Right kidney (tissue), 9 donors: ENCODE measurements at places on chromosomes 4 and X.

DNA sequence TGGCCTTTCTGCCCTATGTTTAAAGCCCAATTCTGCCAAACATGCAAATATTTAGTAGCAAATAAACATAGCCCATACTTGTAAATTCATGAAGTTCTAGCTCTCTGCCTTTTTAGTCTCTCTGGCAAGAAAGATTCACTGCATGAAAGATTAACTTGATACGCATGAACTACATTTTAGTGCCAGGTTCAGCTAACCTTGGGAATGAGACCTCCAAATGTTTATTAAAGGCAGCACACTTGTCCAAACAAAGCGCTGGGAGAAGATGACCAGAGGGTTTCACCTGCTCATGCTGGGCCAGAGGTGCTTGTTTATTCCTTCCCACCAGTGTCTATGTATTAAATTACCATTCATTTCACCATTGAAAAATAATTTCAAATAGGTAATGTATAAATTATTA lies 44.5 kb upstream of the IL1RAPL1 start:
- no peak for DNase-seq

GRCh38 chr4:3417448-3417847 lies 24.3 kb upstream of the HGFAC start:
- DNase-seq: no peak

DNA sequence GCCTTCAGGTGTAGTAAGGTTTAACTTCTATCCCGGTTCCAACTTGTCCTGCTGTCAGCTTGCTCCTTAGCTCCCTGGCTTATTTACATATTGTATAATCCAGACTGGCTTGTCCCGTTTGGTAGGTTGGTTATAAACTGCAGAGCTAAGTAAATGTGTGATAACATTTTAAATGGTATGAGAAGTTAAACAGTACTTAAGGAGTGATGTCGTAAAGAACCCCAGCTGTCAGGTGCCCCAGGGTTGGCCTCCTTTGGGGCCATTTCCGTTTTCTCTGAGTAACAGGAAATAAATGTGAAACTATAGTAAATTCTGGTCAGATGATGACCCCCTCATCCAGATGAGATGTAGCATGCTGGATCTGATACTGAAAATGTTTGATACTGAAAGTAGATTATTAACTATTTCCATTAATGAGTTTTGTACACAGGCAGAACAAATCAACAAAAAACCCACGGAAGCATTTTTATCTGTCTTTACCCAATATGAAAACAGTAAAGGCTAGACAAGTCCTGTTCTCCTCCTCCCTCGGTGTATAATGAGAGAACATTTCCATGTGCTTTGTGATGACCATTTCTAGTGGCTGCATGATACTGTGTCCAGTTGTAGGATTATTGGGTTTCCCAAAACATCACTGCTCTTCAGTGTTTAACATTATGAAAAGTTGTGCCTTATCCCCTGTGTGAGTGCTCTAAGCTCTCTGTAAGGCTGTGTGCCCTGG lies 22.4 kb downstream of the GAB1 start:
- DNase-seq: no peak

DNA sequence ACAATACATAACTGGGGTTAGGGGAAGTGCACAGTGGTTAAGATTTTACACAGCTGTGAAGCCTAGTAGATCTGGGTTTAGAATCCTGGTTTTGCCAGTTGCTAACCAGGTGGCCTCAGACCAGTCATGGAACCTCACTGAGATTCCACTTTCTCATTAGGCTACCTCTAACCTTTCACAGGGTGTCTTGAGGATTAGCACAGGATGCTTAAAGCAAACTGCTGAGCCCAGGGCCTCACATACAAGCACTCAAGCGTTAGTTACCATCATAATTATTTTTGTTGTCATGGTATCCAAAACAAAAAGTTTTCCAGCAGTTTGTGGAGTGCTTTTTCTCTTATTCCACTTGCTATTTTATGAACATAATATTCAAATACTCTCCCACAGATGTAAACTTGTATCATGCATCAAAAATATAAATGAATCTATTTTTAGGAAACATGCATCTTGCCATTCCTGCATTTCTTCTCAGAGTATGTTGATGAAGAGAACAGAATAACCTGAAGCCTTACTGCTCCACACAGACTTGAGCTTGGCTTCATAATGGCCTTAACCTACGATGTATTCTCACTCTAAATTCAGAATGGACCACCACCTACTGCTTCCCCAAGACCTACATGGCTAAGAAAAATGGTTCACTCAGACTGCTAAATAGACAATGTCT lies 12.6 kb downstream of the AP1S2 start:
- DNase-seq: no peak

- no peak for DNase-seq
These were observed 38.9 kb upstream of the TLL1 start for GRCh38 chr4:165834116-165834515.

DNA sequence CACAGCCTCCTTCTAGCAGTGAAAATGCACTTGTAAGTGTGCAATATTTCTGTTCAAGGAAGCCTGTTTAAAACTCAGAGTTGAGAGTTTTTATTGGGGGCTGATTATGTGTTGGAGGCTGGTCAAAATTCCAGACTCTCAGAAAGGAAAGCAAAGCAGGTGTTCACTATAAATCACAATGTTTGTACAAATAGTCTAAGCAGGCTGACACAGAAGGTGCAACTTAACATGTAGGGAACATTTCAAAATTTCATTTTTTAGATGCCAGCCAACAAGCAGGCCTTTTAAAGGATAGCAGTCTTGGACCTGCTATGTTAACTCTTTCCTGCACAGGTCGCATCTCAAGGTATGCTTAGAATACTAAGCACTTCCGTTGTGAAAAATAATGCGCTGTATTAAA lies 112.3 kb upstream of the IL13RA1 start:
- no peak for DNase-seq

GRCh38 chr4:185395238-185395955 lies at the start of gene LRP2BP:
Gene LRP2BP (minus strand): TSS chr4:185395924. CDS start chr4:185378186, 17,738 bp downstream.
- no peak for DNase-seq

- DNase-seq: no peak
These were observed 1704.7 kb upstream of the TENM3 start for GRCh38 chr4:180538384-180539057.

GRCh38 chrX:51737091-51737490 lies 6.2 kb upstream of the GSPT2 start:
- no peak for DNase-seq

- no peak for DNase-seq
These were observed 3.1 kb upstream of the SLBP start for GRCh38 chr4:1715002-1715758.

DNA sequence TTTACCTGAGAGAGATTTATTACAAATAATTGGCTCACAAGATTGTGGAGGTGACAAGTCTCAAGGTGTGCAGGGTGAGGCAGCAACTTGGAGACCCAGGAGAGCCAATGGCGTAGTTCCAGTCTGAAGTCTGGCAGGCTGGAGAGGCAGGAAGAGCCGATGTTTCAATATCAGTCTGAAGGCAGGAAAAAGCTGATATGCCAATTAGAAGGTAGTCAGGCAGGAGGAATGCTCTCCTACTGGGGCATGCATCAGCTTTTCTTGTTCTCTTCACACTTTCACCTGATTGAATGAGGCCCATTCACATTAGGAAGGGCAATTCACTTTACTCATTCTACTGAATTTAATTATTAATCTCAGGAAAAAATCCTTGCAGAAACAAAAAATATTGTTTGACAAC lies 1351.7 kb upstream of the ADGRL3 start:
- DNase-seq: no peak

DNA sequence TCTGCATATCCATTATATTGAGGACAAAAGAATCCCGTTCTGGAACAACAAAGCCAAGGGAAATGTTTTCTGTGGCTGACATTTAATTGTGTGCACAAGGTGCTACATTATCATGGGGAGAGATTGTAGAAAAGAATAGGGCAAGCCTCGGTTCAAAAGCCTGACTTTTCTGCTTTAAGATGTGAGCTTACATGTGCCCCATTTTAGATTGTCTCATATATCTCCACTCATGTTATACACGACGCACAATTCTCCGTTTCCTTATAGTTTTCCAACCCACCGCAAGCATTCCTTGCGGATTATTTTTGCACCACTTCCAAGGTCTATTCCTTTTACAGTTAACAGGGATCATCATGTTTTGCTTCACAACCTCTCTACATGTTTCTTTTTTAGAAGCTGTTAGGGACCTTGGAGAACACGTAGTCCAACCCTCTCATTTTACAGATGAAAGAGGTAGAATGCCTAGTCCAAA lies 99.6 kb upstream of the MAML3 start:
- DNase-seq: peak; percentile 31

GRCh38 chr4:26179316-26179760 lies 141.5 kb upstream of the RBPJ start:
- DNase-seq: no peak

DNA sequence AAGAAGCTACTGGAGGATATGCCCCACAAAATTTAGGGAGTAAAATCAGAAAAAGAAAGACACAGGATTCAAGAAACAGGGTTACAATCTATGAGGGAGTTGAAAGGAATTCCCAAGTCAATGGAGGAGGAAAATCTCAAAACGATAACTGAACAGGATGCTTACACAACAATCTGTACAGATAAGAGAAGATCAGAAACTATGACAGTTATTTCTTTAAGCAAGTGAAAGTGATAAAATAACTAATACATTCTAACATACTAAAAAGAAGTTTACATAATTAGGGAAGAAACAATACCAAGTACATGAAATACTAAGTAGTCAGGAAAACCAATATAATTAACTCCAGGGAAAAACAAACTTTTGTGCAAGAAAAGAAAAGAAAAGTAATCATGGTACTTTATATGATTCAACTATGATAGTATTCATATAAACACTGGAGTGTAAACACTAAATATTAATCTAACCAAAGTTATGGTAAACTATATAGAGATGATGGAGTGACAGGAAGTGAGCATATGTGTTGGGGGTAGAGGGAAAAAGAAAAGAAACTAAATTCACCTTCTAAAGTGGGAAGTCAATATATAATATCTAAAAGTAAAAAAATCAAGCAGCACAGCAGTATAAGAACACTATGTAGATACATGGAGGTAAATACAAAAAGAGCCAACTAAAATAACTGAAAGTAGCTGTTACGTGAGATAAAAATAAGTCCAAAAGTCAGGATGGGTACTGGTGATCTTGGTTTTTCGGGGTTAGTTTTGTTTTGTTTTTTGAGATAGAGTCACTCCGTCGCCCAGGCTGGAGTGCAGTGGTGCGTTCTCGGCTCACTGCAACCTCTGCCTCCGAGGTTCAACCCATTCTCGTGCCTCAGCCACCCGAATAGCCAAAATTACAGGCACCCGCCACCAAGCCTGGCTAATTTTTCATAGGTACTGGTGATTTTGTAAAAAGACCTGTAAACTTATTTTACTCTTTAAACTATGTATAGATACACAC lies 99.3 kb downstream of the TEX11 start:
- DNase-seq: no peak

DNA sequence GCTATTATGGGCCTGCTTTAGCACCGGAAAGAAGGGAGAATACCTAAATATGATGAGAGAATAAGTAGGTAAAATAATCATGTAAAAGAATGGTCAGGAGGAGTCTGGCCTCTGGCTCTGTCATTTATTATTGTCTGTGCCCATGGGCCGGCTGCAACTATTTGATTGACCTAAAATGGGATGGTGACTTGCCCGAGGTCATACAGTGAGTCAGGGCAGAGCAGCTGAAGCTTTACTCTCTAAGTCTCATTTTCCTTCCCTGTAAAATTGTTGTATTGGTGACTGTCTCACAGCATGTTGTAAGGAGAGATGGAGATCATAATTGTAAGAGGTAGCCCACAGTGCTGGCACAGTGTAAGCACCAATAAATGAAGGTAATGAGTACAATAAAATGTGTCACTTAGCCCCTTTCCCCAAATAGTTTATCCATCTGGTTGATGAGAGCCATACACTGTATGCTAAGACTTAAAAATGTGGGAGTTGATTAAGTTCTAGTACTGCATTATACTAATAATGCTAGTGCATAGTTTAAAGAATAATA lies 39.6 kb downstream of the RUFY3 start:
- no peak for DNase-seq

- DNase-seq: no peak
These were observed 9.0 kb downstream of the ZBTB49 start for GRCh38 chr4:4299006-4299405.

DNA sequence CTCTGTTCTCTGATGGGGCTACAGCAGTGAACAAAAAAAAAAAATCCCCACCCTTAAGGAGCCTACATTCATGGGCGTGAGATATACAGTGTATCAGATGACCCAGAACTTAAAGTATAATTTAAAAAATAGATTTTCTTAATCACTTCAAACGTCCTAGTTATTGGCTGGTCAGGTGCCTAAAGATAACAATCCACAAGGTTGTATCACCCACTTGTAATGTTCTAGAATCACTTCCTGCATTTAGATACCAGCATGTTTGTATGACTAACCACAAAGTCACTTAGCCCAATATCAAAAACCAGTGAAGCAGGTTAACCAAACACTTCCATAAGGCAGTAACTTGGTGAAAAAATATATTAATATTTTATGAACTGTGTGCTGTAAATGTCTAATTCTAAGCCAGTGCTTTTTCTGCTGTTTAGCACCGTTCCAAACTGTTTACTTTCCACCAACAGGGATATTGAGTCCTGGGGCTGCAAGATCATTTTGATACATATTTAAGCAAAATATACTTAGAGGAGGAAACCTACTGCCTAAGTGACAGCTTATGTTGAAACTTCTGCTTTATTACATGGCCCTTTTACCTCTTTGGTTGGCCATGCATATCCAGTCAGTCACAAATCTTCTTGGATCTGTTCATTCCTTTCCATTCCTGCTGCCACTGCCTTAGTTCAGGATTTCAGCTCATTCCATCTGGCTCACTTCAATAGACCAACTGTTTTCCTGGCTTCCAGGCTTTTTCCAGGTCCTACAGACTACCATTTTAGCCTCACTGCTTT lies 43.3 kb downstream of the CD40LG start:
- no peak for DNase-seq

- no peak for DNase-seq
These were observed 171.2 kb upstream of the GPC4 start for GRCh38 chrX:133586443-133586842.
